ENCODE measurements at places on chromosomes 3 and 15.

GRCh38 chr3:190558796-190559195 is 44.9 kb downstream of the IL1RAP start:
- no peak for DNase-seq

DNA sequence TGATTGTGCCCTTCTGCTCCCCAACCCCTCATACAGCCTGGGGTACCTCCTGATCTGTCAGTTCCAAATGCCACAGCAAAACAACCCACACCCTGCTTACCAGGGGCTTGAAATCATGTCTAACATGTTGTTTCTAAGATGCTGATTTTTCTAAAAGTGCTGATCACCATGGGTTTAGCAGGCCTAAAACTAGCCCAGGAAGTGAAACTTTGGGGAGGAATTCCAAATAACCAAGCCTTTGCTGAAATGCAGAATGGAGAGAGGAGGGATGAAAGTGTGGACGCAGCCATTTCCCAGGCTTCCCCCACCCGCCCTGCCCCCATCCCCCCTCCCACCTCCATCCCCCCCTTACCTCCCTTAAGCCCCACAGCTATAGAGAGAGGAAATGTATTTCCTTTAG is 2.0 kb upstream of the HRH1 start:
- no peak for DNase-seq

DNA sequence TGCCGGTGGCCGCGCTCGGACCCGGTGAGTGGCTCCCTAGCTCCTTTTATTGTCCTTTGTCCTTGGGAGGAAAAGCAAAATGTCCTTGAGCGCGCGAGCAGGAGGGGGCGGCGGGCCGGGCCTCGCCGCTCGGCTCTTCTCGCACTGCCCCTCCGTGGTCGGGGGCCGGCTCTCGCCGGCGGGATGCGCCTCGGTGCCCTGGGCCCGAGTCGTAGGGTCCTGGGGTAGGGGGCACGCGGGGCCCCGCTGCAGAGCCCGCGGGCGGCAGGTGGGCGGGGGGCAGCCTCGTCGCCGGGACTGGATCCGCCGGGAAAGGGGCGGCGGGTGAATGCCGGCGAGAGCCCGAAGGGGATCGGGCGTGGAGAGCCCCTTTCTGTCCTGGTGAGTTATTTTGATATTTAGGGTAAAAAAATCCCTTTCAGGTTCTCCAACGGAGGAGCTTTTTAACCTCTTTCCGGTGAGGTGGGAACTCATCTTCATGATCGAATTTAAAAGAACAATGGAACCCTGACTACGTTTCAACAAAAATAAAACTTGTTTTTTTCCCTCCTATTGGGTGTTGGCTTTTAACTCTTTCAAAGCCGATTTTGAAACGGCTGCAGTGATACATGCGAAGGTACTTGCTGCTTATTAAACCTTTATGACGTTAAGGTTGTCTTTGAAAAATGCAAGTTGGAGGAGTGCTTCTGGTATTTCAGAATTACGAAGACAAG is 16.8 kb upstream of the CHD2 start:
- DNase-seq, result no peak

DNA sequence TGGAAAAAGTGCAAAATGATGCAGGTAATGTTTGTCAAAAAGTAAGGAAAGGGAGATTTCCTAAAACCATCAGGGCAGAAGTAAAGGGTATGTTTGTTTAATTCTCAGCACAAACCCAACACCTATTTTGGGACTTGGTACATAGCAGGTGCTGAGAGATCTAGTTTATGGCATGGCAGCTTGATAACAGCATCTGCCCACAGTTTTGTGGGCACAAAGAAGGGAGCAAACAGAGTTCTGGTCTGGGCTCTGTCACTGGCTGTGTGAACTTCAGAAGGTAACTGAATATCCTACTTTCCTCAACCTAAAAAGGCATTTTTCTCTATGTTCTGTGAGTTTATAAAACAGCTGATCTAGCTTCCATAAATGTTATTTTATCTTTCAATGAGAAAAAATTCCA is 141.6 kb downstream of the PLCH1 start:
- DNase-seq, result no peak

DNA sequence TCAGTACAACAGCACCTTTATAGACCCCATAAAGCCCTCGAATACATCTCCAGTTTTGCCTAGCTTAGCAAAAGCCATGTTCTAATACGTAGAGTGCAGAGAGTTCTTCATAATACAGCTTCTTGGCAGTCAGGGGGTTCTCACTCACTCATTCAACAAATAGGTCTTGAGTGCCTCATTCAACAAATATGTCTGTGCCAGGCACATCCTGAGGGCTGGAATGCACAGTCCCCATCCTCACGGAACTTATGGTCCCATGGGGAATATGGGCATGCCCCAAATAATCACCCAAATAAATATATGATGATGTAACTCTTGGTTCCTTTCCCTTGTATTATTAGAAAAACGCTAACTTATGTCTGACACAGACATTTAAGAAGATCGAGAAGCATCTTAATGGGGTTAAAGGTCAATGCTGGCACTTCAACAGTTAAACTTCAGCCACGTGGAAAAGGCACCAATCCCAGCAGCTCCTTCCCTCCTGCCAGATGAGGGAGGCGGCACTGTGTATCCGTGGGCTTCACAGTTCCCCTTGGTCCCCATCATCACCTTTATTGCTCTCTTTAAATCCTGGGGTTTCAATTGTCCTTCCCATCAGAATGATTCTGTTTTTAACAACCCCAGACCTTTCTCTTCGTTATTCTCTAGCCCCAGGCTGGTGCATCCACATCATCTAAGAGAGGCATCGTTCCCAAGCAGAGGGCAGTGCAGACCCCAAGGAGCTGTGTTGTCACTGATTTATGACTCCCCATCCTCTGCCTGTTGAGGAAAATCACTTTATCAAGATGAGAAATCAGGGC is 18.9 kb upstream of the SEMA5B start:
- DNase-seq, result no peak

- no peak for DNase-seq
Measured at GRCh38 chr3:43178891-43179366, 73.0 kb upstream of the POMGNT2 start.

DNA sequence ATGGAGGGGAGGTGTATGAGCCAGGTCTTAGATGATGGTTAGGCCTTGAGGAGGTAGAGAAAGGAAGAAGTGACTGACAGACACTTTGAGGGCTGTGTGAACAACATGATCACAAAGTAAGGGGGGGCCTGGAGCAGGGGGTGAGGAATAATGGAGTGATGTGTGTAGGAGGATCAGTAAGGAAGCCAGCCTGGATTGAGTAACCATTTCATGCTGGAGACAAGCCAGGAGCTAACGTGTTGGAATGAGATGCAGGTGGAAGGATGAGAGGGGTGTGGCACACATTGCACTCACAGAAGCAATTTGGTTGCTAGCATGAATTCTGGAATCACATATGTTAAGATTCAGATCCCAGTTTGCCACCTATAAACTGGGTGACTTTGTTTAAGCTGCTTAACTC is 65.5 kb downstream of the BBX start:
- DNase-seq, result no peak

DNA sequence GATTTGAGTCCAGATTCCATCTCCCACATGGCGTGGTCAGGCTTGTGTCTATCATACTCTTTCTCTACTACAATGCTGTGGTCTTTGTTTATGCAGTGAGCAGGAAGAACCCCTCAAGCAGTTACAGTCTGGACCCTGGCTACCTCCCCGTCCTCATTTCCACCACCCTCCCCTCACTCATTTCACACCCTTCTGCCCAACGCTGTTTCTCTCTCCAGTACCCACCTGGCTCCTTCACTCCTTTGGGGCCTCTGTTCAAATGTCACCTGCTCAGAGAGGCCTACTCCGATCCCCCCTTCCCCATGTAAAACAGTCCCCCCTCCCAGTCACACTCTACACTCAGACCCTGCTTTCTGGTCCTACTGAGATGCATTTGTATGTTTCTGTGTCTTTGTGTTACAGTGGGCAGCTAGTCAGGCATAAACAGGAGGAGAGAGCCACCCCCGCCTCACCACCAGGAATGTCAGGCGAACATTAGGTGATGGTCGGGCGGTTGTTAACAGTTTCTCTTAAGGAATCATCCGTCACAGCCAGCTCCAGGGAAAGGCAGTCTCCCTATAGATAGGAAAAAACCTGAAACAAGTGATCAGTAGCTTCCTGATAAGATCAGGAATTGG is 53.7 kb upstream of the CA12 start:
- no peak for DNase-seq

DNA sequence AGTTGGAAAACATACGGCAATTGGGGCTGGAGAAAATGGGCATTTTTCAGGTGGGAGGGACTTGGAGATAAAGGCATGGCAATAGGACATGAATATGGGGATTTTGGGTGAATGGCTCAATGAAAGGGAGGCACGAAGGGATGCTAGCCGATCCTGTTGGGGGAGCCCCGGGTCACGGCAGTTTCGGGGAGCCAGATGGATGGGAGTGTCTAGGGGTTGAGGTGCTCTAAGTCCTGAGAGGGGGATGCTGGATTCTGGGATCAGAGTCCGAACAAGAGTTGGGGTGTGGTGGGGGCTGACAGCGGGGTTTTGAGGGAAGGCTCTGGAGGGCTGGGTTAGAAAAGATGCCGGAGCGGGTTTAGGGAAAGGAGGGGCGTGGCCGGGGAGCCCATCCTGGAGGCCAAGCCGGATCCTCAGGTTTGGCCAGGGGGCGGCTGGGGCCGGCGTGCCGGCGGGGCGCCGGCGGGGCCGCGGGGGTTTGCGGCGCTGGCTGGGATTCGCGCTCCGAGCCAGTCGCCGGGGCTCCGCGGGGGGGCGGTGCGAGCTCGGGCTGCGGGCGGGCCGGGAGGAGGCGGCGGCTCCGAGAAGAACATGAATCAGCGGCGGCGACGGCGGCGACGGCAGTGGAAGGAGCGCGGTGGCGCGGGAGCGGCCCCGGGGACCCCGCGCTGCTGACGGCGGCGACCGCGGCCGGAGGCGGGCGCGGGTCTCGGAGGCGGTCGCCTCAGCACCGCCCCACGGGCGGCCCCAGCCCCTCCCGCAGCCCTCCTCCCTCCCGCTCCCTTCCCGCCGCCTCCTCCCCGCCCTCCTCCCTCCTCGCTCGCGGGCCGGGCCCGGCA is at the start of gene TYRO3:
Gene TYRO3, plus strand, starts transcription at position 813 of the 839 bp plus-strand sequence. CDS start 46 bp downstream, outside the sequence.
- DNase-seq, result no peak

DNA sequence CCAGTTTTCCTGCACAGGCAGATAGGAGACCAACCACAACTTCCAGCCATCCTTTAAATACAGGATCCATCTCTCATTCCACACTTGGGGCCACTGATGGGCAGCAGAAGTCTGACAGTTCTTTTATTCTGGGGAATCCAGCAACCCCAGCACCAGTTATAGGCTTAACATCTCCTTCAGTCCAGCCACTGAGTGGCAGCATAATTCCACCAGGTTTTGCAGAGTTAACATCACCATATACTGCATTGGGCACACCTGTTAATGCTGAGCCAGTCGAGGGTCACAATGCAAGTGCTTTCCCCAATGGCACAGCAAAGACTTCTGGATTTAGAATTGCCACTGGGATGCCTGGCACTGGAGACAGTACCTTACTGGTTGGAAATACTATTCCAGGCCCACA is 2.9 kb downstream of the NPAP1 start:
- no peak for DNase-seq

DNA sequence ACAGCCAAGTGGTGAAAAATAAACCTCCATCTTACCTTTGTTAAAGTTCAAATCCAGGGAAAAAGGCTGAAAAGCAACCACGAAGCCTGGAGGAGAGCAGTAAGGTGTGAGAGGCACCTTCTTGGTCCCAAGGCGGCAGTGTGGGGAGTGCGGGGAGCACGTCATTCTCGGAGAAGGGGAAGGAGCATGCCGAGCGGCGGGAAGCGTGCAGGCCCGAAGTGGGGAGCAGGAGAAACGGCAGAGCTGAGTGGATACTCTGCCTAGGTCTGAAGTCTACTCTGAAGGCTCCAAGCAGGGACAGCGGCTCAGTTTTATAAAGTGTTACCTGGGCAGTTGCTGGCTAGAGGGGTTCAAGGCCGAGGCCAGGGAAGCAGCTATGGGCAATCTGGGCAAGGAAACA is 96.9 kb downstream of the RYK start:
- DNase-seq, result no peak

DNA sequence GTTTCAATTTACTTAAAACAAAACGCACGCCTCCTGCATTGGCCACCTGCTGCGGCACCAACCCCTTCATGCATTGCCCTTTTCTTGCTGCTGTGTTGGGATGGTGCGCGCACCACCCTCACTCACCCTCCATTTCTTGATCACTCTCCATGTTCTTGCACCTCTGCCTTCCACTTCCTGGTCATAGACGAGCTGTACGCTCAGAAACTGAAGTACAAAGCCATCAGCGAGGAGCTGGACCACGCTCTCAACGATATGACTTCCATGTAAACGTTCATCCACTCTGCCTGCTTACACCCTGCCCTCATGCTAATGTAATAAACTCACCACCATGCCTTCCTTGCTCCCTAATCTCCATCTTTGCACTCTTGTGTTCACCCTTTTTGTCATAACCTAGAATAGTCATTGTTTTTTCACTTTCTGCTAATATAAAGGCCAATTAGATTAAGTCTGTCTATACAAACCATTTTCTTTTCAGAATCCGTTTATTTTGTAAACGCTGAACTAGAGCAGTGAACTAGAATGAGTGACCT is 21.4 kb downstream of the TPM1 start:
- DNase-seq, result no peak

GRCh38 chr3:43286841-43287499 is 630 bp downstream of the SNRK start:
- peak; percentile 18 for DNase-seq

DNA sequence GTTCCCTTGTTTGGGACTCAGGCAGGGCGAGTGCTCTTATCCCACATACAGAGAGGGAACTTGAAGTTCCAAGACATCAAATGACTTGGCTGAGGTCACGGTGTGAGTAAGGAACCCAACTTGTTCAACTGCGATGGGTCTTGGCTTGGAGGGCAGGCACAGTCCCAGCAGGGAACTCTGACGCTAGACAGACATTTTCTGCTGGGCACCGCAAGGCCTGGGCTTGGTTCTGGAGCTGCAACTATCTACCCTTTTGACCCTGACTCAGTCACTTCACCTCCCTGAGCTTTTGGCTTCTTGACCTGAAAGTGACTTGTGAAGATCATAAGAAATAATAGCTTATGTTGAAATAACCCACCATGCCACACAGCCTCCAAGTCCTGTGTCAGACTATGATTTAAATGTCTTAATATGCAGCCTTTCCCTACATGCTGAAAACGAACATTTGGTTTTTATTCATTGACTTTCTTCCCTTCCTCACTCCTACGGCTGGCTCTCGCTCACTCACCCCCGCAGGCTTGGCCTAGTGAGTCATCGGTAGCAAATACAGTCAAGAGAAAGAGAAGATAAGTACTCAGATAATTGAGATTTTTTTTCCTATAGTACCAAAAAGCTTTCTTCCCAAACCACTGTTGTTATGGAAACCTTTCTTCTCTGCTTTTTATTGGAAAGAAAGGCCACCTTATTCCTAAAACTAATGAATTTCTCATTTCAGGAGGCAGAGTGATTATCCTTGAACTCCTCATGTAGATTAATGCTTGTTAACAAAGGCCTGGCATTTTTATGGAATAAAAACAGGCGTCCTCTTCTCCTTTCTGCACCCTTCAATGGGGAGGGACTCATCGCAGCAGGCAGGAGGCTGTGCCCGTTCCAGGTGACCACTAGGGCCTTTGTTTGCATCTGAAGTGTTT is 178.4 kb downstream of the ATP10A start:
- DNase-seq, result no peak

DNA sequence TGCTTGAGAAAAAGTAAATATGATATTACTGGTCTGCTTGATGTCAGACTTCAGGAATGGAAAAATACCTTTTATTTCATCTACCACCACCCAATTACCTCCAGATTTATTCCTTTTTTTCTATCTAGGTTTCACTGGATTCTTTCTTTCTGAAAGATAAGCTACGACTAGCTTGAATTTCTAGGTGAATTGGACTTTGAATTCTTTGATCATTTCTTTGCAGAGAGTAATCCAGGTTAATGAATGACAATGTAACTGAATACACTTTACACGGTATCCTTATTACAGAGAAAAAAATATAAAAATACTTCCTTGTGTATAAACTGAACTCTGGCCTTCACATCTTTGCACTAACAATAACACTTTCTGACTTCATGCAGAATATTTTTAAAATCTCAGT is 59.5 kb upstream of the TRPC1 start:
- no peak for DNase-seq
